ENCODE measurements at places on chromosomes 3 and 15.

- no peak for DNase-seq
Measured at GRCh38 chr3:56144805-56145204, 323.5 kb downstream of the ERC2 start.

GRCh38 chr3:156533205-156533604 lies 21.7 kb downstream of the SSR3 start:
- no peak for DNase-seq

GRCh38 chr15:101266034-101266433 lies 11.3 kb downstream of the SELENOS start:
- no peak for DNase-seq

DNA sequence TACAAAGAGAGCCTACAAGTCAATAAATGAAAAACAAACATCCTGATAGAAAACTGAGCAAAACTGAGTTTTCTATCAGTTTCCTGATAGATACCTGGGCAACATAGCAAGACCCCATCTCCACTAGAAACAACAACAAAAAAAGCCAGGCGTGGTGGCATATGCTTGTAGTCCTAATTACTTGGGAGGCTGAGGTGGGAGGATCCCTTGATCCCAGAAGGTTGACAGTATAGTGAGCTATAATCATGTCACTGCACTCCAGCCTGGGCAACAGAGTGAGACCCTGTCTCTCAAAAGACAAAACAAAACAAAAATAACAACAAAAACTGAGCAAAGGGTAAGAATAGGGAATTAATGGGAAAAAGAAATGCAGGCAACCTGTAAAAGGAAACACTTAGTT lies 23.9 kb upstream of the UBE2E1 start:
- no peak for DNase-seq

GRCh38 chr15:79290642-79291275 lies 8.2 kb downstream of the ANKRD34C start:
- DNase-seq: no peak

GRCh38 chr3:55525436-55525835 lies 38.3 kb upstream of the WNT5A start:
- no peak for DNase-seq

DNA sequence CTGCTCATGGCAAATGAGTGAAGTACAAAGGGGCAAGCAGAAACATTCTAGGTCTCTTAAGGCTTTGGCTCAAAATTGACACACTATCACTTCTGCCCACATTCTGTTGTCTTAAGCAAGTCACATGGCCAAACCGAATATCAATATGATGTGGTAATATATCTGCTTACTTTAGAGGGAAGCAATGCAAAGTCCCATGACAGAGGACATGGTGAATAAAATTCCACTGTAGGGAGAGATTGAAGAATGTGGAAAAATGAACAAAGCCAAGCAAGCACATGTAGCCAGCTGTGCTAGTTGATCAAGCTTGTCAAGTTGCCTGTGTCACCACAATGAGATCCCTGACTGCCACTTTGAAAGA lies 11.2 kb upstream of the TBC1D5 start:
- DNase-seq: no peak

- DNase-seq: no peak
Measured at GRCh38 chr3:185401319-185401955, 38.5 kb downstream of the MAP3K13 start.

DNA sequence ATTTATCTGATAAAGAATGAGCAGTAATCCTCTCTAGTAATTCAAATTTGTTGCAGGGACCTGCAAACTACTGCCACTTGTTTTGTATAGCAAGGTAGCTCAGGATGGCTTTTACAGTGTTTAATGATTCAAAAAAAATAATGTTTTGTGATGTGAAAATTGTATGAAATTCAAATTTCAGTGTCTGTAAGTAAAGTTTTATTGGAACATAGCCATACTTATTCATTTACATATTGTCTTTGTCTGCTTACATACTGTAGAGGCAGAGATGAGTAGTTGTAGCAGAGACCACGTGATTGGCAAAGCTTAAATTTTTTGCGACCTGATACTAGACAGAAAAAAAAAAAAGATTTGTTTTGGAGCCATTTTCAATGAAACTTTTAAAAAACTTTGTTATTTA lies 6.5 kb upstream of the UTS2B start:
- DNase-seq: no peak

DNA sequence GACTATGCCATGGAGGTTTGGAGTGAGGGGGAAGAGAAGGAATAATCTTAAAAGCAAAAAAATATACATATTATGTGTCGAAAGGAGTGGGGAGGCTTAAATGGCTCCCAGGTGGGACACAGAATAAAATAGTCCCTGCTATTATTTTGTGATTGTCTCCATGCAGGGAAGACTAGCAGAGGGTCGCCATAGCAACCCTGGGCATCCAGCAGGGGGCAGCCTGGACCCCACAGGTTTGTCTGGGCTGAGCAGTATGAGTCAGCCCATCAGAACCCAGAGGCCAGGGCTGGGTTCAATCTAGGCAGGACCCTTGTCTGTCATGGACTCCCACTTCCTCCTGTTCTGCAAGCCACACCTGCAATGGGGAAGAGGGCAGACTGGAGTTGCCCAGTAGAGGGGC lies 17.6 kb upstream of the LINGO1 start:
- DNase-seq: no peak

- no peak for DNase-seq
Measured at GRCh38 chr3:127162947-127163645, 29.8 kb upstream of the PRR23E start.

DNA sequence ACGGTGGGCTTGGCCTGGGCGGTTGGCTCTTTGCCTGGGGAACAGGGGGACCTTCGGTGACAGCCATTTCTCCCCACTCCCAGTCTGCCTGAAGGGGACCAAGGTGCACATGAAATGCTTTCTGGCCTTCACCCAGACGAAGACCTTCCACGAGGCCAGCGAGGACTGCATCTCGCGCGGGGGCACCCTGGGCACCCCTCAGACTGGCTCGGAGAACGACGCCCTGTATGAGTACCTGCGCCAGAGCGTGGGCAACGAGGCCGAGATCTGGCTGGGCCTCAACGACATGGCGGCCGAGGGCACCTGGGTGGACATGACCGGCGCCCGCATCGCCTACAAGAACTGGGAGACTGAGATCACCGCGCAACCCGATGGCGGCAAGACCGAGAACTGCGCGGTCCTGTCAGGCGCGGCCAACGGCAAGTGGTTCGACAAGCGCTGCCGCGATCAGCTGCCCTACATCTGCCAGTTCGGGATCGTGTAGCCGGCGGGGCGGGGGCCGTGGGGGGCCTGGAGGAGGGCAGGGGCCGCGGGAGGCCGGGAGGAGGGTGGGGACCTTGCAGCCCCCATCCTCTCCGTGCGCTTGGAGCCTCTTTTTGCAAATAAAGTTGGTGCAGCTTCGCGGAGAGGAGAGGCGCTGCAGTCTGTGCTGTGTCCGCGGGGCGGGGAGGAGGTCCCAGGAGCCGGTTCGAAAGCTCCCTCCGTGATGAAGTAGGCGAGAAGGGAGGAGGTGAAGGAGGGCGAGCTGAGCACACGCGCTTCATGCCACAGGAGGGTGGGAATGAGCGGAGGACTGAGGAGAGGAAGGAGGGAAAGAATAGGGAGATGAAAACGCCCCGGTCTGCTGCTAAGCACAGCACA lies 9.6 kb downstream of the CLEC3B start:
- DNase-seq: no peak

- DNase-seq: no peak
Measured at GRCh38 chr3:180680097-180680430, 775 bp upstream of the CCDC39 start.

GRCh38 chr3:29565236-29565635 lies 284.4 kb downstream of the RBMS3 start:
- DNase-seq: no peak

DNA sequence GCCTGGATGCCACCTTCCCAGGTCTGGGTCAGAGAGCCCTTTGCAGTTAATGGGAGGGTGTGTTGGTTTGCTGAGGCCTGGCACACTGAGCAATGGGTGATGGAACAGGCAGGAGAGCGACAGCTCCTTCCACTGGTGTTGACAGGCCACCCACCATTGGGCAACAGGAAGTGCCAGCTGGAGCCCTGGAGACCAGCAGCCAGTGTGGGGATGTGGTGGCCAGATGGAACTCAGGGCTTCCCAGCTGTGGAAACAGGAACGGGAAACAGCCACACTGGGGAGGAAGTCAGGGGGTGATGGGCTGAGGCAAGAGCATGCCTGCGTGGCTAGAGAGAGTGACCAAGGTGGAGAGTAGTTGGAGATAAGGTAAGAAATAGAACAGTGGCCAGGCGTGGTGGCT lies 9.3 kb downstream of the PSTPIP1 start:
- DNase-seq: no peak

- DNase-seq: no peak
Measured at GRCh38 chr3:32934150-32934742, 17.2 kb upstream of the CCR4 start.

- no peak for DNase-seq
Measured at GRCh38 chr15:29636140-29636539, 186.1 kb downstream of the TJP1 start.

- DNase-seq: peak; percentile 19
Measured at GRCh38 chr15:35519541-35520149, 26.3 kb downstream of the DPH6 start.

DNA sequence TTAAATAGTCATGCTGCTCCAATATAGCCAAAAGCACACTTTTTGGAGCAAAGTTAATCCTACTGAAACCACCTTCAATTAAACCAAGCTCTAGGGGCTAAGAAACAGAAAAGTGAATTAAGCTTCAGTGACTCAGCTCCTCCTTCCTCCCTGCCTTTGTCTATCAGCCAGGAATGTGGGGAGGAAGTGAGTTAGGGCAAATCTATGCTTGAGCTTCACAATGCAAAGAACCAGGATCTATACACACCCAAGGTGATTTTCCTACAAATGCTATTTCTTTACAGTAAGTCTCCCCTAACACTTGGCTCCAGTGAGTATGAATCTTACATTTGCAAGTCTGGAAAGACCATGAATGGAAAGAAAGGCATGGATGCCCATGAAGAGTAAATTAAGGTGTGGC lies 212.1 kb downstream of the P3H2 start:
- DNase-seq: no peak

DNA sequence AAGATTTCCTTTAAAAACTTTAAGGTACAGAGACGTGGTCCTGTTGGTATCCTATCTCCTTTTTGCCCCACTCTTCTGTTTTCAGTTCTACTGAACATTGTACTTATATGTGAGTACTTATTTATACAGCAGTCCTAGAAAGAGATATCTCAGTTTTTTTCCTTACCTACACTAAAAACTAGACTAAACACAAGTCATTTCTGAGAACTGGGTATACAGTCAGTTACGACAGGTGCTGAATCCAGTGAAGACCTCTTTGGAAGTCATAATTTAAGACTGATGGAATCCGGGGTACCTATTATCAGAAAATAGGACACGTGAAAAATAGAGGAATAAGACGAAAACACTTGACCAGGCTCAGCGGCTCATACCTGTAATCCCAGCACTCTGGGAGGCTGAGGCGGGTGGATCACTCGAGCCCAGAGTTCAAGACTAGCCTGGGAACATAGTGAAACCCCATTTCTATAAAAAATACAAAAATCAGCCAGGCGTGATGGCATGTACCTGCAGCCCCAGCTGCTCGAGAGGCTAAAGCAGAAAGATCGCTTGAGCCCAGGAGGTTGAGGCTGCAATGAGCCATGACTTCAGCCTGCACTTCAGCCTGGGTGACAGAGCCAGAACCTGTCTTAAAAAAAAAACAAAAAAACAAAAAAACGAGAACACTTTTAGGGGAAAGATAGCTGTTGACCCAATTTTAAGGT lies 76.3 kb downstream of the KLHL25 start:
- no peak for DNase-seq

DNA sequence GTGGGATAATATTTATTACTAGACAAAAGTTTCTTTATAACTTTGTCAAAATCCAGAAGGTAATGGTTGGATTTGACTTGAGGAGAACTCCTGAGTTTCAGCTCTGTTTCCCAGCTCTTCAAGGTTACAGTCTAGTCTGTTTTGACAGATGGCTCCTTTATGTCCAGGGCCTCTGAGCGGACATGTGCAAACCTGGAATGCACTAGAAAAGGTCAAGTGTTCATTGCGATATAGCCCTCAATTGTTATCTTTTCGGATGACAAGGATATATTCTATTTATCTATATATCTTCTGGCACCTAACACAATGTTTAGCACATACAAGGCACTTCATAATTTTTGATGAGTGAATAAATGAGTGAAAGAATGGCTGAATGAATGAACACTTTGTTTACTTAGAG lies 513.2 kb upstream of the GOLIM4 start:
- DNase-seq: no peak

GRCh38 chr3:36988356-36988755 lies 4.6 kb downstream of the EPM2AIP1 start:
- DNase-seq: no peak

GRCh38 chr3:153173758-153174516 lies 11.9 kb downstream of the RAP2B start:
- no peak for DNase-seq

DNA sequence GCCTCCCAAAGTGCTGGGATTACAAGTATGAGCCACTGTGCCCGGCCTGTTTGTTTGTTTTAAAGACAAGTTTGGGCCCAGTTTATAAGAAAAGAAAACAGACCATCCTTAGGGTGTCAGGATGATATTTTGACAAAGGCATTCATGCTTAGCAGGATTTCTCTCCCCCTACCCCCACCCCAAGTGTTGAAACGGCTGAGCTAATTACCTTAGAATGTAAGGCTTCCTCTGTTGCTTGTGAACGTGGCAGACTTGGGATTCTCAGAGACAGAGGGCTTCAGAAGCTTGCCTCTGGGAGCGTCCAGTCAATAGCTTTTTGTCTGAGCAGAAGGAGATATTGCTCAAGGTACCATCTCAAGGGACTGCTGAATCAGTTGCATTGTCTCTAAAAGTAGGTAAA lies 24.0 kb downstream of the FLNB start:
- DNase-seq: no peak

DNA sequence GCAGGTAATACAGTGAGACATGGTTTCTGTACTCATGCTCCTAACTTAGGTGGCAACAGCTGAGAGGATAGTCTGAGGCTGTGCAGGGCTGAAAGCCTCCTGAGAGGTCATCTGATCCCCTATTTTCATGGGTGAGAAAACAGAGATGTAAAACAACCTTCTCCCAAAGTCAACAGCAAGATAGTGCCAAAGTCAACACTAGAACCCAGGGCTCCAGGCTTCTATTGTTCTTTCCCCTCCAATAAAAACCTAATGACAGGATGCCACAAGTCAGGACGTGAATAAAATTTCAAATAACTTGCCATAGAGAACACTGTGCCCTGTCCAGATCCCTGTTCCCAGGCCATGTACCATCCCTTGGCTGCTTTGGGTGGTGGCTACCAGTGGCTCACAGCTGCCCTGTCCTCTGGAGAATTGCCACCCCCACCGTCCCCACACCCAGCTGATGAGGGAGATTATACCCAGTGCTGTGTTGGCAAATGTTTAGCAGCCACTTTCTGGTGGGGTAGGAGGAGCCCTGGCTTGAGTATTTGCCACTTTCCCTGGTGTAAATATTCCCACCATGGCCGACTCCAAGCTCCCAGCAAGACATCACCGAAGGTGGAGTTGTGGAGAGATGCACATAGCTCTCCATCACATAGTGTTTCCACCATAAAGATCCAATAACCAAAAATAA lies 54.8 kb downstream of the SRGAP3 start:
- peak; percentile 100 for DNase-seq

- no peak for DNase-seq
Measured at GRCh38 chr15:50134524-50135024, 15.5 kb upstream of the ATP8B4 start.

- no peak for DNase-seq
Measured at GRCh38 chr3:194136519-194137007, 615 bp downstream of the HES1 start.

All from LNCaP clone FGC (cell line).